ENCODE measurements at places on chromosomes 5 and 9.

GRCh38 chr9:86732514-86733171 lies 214.7 kb downstream of the GAS1 start:
- no peak for DNase-seq

DNA sequence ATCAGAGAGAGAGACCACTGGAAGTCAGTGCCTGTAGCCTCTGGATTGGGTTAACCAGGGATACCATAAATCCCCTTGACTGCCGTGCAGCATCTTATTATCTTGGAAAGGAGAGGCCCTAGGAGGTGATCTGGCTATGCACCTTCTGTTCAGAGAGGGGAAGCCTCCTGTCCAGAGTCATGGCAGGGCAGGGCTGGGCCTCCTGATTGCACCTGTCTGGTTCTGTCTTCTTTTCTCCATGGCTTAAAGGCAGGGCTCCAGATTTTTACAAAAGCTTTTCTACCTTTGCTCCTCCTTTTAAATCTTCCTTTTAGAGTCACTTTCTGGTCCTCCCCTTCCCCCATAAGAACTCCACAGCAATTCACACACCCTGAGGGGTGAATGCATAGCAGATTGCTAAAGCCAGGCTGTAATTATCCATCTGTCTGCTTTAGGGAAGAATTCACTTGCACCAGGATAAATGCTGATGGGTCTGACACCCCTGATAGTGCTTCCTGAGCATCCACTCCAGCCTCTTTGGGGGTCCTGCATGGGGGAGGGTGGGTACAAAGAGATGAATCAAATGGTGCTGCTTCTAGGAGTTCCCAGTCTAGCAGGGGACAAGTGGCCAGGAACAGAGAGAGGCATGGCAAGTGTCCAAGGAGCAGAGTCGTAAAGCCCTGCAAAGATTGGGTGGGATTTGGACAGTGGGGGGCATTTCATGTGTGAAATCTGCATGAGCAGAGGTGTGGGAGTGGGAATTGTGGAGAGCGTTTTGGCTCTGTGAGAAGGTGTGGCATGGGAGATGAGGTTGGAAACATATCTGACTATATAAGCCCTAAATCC lies 141.3 kb upstream of the ALDH1B1 start:
- no peak for DNase-seq

DNA sequence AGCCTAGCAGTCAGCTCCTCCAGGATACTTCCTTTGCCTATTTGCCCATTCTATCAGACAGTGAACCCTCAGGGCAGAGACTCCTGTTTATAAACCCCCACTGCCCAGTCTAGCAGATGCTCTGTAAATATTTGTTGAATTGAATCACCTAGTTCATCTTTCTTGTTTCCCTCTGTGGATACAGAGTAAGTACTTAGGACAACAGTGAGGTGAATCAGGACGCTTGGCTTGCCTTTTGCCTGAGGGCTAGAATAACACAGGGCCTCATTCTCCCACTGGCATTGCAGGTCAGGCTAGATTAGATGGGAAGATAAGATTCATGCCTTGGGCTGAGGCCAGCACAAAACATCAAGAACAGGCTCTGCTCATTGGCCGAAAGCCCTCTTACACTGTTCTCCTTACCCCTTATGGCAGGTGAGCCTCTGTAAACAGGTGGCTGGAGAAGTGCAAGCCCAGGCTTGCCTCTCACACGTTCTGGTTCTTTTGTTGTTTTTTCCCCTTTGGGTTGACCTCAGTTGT lies 22.2 kb downstream of the TNFSF8 start:
- no peak for DNase-seq

DNA sequence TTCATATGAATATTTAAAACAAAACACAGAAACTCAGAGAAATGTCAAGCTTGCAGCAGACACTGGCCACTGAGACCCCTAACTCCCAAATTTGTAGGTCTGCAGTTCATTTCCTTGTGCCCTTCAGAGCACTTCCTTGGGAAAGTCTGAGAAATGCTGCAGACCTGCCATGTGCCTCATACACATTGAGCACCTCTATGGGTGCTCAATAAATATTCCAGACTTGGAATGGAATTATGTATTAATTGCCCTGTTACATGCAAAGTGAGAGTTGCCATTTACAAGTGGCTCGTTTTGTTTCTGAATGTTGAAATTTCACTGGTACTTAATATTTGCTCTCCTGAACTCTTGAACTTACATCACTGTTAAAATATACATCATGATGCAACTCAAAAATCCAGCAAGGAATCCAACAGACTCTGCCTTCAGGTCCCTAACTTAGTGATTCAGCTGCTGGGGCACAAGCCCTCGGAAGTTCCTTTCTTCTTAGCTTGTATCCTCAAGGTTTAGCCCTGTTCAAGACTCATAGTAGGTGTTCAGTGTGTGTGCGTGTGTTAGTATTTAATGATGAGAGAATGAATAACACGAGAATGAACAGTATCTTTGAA lies 90.6 kb downstream of the PTCD2 start:
- no peak for DNase-seq

- DNase-seq: no peak
Observed at GRCh38 chr5:94808497-94808896, 190.0 kb downstream of the SLF1 start.

All from activated T-cell treated with anti-CD3 and anti-CD28 coated beads for 4 hours (primary cell).